ENCODE measurements at places on chromosomes 5 and 9.

DNA sequence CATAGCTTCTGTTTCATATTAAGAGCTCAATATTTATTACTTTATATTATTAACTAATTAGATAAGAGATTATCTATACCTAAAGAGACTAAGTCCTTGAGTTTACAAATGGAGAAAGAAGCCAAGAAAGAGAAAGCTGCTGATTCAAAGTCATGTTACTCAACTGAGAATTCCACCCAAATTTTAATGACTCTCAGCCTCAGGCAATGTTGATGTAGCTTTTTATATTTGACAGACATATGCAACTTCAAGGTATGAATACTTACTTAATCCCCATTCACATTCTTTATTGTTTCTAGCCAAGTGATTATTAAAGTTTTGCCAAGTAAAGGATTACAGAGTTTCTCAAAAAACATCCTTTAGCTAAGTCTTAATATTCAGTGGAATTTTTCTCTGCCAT is 527.5 kb upstream of the NMUR2 start:
- no peak for DNase-seq

- no peak for DNase-seq
Observed at GRCh38 chr9:81671880-81672280, 17.5 kb downstream of the TLE1 start.

GRCh38 chr9:26940779-26941178 is 6.3 kb downstream of the PLAA start:
- DNase-seq, result no peak

GRCh38 chr9:7245976-7246580 is 488.3 kb downstream of the KDM4C start:
- DNase-seq, result no peak

- DNase-seq, result peak; percentile 96
Observed at GRCh38 chr5:136080483-136081216, 51.9 kb downstream of the TGFBI start.

DNA sequence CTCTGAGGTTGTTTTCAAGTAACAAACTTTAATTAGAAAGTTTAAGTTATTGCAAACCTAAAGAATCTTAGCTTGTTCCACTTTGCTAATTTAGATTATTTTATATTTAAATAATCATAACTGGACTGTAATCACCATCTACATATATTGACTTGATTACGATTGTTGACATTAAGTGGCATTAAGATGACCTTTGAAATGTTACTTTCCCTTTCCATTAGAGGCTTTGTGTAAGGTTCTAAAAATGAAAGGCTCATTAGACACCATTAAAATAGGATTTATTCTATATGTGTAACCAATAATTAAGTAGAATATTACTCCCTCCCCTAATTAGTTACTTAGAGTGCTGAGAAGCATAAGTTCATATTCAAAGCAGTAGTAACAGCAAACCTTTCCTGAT is 358.1 kb downstream of the GLIS3 start:
- no peak for DNase-seq

- DNase-seq, result no peak
Observed at GRCh38 chr5:143059976-143060765, 290.0 kb downstream of the ARHGAP26 start.

- DNase-seq, result no peak
Observed at GRCh38 chr5:116479776-116480675, 94.6 kb downstream of the SEMA6A start.

DNA sequence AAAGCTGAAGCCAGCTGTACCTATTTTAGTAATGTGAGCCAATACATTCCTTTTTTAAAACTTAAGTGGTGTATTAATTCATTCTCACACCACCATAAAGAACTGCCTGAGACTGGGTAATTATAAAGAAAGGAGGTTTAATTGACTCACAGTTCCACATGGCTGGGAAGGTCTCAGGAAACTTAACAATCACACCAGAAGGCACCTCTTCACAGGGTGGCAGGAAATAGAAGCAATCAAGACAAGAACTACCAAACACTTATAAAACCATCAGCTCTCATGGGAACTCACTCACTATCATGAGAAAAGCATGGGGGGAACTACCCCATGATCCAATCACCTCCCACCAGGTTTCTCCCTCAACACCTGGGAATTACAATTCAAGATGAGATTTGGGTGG is 21.0 kb downstream of the ESM1 start:
- no peak for DNase-seq

GRCh38 chr5:133897431-133897830 is 71.0 kb downstream of the C5orf15 start:
- no peak for DNase-seq

DNA sequence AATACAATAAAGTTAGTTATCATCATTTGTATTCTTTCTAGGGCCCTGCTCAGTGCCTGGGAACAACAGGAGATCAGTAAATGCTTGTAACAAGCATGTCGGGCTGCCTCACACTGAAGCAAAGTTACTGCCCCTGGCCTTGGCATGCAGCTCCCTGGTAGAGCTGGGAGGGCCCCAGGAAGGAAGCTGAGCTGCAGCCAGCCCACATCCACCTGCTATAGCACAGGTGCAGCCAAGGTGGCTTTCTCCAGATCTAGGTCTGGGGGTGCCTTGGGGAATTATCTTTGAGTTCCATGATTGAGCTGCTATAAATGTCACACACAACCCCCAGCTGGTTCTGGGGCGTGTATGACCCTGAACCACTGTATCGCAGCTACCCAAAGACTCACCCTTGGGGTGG is 293.4 kb upstream of the MSX2 start:
- DNase-seq, result no peak

DNA sequence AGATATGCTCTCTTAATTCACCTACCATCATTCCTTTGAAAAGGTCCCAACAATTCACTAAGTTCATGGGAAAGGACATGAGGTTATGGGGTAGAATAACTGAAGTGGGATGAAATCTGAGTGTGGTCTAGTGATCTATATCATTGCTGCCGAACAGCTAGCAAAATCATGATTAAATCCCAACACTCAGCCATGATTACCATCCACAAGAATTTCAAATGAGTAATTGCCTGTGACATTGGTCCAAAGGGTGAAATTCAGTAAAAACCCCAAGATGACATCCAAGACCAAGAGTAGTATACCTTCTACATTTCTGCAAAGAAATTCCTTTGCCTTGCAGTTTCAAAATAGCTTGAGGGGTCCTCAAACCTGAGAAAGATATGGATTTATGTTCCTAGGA is 225.6 kb downstream of the SPOCK1 start:
- no peak for DNase-seq

GRCh38 chr5:91146905-91147600 is 236.1 kb downstream of the ARRDC3 start:
- DNase-seq, result no peak

DNA sequence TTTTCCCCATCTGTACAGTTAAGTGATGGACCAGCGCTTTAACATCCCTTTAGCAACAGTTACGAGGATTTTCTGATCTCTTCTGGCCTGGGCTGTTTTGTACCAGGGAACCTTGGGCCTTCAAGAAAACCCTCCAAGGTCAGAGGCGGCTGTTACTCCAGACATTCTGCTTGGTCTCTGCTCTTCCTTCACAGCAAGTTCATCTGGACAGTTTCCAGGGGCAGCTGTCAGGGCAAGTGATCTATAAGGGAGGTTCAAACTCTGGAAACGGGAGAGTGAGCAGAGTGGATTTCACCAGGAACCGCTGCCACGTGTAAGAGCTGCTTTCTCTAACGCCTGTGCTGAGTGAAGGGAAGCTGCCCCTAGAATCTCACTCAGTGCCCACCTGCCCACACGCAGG is 36.7 kb downstream of the ZNF618 start:
- DNase-seq, result no peak

DNA sequence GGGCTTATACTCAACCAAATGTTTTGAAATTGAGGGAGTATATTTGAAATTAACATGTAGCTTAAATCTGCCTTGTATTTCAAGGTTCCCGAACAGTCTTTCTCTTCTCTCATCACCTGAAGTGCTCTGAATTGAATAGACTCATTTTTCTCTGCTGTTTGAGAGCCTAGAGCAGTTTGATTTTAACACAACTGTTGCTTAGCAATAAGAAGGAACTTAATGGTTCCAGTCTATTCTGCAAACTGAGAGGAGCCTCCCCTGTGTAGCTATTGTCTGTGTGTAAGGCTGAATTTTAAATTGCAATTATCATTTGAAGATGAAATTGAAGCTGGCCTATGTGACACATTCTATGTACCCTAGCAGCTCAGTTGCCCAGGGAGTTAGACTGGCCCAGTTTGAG is 87.1 kb upstream of the CKMT2 start:
- DNase-seq, result no peak

DNA sequence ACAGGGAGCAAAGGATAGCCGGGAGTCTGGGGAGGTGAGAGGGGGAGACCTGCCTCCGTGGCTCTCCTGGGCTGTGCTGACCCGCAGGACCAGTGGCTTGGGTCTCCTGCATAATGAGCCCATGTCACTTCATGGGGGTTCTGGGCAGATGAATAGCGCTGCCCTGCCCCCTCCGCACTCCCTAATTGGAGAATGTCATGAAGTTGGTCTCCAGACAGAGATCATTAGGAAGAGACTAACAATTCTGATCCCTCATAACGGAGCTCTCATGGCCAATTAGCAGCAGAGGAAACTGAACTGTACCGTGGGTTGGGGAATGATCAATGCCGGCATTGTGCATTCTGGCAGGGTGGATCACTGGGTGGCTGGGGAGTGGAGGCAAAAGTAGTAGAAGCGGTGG is 186.1 kb downstream of the FSTL4 start:
- no peak for DNase-seq

GRCh38 chr9:134671341-134672113 is 29.9 kb downstream of the COL5A1 start:
- DNase-seq, result no peak

DNA sequence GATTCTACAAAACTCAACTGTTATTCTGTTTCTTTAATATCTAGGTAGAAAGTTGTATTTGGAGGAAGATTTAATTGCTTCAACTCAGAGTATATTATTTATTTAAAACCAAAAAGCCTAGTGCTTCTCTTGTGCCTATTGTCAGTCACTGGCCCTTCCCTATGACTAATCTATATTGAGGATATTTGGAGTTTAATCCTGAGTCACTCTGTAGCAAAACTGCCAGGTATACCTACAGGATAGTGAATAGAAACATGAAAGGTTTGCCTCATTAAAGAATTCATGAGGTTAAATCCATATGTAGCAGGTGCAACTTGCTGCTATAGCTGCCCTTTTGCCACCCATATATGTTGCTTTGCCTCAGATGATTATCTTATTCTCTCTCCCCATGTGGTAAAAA is 15.1 kb downstream of the PLK2 start:
- no peak for DNase-seq

DNA sequence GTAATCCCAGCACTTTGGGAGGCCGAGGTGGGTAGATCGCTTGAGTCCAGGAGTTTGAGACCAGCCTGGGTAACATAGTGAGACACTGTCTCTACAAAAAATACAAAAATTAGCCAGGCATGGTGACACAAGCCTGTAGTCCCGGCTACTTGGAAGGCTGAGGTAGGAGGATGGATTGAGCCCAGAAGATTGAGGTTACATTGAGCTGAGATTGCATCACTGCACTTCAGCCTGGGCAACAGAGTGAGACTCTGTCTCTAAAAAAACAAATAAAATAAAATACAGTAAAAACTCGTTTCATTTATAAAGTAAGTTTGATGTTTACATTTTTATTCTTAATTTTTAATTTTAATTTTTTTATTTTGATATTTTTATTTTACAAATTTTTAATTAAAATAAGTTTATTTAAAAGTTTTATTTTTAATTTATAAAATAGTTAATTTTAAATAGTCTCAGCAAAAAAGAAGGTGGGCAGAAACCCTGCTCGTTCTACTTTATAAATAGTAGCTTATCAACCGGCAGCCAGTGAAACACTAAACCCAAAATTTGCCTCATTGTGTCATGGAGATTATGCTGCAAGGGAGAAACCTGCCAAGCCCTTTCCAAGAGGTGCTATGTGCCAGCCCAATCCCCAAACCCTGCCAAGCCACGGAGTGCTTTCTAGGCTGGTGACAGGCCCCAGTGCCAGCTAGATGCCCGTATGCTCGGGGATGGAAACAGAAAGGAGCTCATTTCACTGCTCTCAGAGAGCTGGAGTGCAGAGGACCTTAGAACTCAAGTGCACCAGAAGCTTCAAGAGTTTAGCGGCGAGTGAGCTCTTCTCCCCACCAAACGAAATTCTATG is 38.9 kb downstream of the SERINC5 start:
- peak; percentile 19 for DNase-seq

- no peak for DNase-seq
Observed at GRCh38 chr5:131416729-131417128, 152.9 kb downstream of the CDC42SE2 start.

GRCh38 chr9:134491856-134492255 is 149.7 kb upstream of the COL5A1 start:
- no peak for DNase-seq

DNA sequence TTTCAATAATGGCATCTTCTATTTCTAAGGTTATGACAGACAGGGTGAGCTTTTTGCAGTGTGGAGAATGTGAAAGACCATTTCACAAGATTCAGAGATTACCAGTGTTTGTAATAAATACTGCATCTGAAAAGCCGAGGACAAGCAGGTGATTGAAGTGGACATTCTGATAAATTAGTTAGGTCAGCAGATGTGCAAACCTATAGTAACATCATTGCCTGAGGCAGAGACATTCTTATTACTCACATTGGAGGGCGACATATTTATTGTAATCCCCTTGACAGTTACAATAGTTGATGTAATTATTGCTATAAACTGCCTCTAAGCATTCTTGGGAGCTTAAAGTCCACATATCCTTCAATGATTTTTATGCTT is 3.3 kb downstream of the RASGRF2 start:
- DNase-seq, result no peak

- peak; percentile 90 for DNase-seq
Observed at GRCh38 chr5:140357726-140358093, 2.3 kb upstream of the SLC4A9 start.

GRCh38 chr5:145775411-145775810 is 59.7 kb downstream of the PRELID2 start:
- DNase-seq, result no peak

- DNase-seq, result peak; percentile 89
Observed at GRCh38 chr5:23506329-23507236, 826 bp upstream of the PRDM9 start.

DNA sequence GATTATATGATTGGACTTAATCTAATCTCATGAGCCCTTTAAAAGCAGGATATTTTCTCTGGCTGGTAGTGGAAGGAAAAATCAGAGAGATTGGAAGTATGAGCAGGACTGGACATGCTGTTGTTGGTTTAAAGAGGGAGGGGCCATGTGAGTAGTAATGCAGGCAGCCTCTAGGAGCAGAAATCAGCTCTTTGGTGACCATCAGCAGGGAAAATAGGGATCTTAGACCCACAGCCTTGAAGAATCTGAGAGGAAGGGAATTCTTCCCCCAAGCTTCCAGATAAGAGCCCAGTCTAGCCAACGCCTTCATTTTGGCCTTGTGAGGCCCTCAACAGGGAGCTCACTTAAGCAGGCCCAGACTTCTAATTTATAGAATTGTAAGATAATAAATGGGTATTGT is 9.5 kb downstream of the SH3GL2 start:
- no peak for DNase-seq

DNA sequence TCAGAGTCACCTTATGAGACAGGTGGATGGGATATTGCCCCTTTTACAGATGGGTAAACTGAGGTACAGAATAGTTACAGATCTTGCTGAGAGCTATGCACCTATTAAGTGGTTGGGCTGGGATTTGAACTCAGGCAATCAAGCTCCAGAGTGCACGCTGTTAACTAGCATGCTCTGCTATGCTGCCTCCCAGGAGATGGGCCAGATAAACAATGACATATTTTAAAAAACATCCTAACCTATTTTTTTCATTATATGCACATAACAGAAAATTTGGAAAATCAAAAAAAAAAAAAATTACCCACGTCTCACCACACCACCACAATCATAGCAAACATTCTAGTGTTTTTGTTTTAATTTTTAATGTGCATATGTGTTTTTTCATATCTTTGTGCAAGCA is 123.4 kb upstream of the STC2 start:
- no peak for DNase-seq
